ENCODE measurements at places on chromosomes 2 and 18.

DNA sequence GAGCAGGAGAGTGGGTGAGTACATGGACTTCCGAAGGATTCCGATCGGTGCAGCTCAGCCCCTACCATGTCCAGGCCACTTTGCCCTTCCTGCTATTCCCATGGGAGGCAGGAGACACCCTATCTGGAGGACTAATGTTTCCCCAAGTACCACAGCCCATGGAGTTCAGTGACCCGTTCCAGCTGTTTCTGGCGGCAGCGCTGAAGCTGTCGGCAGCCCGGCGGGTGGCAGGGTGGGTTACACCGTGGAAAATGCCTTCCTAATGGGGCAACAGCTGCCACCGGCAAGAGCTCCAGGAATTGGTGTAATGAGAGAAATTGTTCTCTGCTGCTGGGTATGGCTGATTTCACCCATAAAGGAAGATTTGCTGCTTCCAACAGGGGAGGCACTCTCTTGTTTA, 98.3 kb downstream of the MYCN start:
- no peak for DNase-seq

DNA sequence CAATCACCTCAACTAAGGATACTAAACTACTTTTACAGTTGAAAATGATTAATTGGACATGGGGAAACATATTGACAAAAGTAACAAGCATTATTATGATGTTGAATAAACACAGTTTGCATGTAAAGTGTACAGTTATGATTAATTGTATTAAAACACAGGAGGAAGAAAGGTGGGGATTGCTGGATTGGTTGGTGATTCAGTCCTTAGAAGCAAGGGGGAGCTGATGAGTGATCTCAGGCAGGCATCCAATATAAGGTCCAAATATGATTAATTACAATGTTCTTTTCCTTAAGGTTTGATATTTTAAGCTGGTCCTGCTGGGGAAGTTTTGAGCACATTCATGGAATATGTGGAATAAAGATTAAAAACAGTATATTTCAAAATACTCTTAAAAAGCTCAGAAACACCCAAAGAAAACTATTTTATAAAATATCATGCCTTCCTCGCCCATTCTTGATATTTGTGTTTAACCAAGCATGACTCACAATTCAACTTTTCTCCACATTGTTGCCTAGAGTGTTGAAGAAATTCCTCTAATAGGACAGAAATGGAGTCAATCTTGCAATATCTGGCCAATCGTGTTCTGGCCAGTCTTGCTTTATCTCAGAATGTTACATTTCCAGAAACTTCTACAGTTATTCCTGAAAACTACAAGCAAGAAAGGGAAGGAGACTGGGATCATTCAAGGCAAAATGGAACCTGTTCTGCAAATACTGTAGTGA, 268.2 kb downstream of the RPIA start:
- no peak for DNase-seq

DNA sequence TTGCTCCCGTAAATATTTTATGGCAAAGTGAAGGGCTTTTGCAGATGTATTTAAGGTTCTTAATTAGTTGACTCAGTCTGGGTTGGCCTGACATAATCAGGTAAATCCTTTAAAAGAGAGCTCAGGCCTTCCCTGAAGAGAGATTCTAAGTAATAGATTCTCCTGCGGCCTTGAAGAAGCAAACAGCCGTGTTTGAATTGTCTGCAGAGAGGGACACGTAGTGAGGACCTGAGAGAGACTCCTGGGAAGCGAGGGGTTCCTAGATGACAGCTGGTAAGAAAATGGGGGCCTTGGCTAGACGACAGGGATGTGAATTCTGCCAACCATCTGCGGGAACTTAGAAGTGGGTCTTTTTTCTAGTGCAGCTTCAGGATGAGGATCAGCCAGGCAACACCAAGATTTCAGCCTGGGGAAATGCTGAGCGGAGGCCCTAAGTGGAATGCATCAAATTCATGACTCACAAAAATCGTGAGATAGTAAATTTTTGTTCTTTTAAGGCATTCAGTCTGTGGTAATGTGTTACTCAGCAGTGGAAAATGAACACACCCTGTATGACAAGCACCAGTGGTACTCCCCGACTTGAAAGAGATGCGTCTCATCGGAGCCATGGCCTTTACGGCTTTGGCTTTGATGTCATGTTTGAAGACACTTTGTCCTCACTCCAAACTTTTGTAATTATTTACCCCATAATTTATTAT, 62.1 kb upstream of the SMIM21 start:
- DNase-seq, result peak; percentile 90

DNA sequence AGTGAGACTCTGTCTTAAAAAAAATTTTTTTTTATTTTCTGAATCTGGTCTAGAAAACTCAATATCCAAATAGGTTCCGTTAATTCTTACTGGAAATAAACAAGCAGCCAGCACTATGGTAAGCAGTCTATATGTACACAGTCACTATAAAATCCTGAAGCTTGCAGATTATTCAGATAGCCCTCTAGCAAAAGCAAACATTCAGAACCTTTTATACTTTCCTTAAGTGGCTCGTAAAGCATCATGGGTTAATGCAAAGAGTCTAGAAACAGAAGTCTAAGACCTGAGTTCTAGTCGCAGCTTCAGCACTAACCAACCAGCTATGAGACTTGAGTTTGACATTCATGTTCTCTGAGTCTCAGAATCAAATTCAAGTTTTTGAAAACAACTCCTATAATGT, 51.9 kb downstream of the SIGLEC15 start:
- DNase-seq, result no peak

GRCh38 chr2:145563741-145564615, 1044.1 kb upstream of the ZEB2 start:
- no peak for DNase-seq

DNA sequence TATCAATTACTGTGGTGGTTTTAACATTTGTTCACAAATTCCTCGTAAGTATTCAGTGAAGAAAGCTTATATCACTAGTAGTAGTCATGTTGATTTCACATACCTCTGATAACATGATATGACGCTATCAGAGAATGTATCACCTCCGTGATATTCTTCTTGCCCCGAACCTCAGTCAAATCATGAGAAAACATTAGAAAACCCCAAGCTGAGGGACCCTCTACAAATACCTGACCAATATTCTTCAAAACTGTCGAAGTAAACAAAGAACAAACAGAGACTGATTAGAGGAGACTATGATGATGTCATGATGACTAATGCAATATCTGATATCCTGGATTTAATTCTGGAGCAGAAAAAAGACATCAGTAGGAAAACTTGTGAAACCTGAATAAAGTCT, 85.6 kb upstream of the SPOPL start:
- DNase-seq, result peak; percentile 12

DNA sequence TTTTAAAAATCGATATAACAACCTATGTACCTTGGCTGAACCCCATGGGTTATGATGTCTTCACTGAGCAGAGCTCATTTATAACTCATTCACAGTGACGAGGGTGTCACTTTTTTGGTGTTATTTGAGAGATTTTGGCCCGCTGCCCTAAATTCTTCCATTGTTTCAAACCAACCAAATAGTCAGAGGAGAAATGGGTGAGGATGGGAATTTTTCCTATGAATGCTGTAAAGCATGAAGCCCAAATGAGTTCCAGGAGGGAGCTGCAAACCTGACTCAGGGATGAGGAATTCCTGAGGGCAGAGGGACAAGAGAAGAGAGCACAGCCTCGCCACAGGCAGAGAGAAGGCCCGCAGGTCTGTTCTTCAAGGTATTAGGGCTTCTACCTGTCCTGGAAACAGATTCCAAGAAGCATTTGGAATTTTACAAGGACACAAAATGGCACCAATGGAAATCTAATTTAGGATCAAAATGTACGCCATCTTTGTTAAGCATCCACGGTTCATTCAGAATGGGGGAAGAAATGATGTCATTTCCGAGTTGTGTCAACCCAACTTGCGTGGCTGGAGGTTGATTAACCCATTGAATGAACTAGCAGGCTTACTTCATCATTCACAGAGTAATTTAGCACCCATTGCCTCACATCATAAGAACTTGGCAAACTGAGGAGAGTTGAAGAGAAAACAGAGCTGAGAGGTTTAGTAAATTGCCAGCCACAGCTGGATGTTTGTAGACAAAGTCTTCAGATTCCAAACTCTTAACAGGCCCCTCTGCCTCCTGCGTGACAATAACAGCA, 133.5 kb downstream of the LAMA3 start:
- DNase-seq, result no peak

DNA sequence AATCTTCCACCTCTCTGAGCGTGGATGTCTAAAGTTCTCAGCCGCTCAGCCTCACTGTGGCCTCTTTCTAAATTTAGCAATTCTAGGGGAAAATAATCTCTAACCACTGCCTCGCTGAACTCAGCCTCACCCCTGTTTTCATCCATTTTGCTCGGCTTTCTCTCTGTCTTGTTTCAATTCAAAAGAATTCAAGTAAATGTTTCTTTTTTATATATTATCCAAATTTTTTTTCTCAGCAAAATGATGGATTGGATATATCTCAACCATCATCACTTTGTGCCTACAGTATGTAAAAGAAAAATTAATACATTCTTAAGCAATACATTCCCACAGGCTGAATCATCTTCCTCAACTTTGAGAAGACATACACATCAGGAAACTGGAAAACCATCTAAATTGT, 24.0 kb upstream of the GALNT5 start:
- peak; percentile 58 for DNase-seq

GRCh38 chr2:144703852-144704708, 184.2 kb upstream of the ZEB2 start:
- peak; percentile 52 for DNase-seq
